ENCODE measurements at places on chromosomes 5 and 9.
A peak's percentile ranks its signal among the peaks of the same experiment; 100 is the strongest.

DNA sequence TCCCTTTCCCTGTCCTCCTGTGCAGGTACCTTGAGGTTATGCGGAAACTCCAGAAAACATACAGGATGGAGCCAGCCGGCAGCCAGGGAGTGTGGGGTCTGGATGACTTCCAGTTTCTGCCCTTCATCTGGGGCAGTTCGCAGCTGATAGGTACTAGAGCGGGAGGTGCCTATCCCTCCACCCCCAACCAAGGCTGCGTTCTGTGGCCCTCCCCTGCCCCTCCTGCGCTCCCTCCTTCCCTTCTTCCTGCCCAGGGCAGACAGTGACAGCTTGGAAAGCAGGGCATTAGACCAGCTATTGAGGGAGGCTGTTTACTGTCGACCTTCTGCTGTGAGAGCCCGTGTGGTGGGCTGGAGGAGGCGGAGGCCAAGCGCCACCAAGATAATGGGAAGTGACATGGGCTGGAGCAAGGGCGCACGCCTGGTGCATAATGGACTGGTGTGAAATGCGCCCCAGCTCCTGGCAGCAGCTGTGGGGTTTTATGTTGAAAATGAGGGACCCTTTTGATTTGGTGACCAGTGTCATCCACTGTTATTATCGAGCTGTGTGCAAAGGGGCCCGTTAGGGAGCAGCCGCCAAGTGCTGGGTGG is 25.3 kb downstream of the PTPA start:
- no peak for DNase-seq

DNA sequence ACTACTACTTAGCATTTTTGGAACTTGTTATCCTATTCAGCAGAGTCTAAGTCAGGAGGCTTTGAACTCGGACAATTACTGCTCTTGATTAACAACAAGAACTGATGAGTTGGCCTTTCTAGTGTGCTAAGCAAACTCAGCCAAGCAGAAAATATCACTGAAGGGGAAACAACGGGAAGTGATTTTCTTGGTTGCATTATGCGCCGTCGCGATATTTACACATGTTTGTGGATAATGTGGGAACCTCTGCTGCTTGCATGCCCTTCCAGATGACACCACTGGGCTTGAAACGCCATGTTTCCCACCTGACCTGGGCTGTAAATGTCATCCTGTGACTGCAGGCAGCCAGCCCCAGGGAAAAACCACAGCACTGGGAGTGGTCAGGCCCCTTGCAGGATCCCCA is 205.5 kb downstream of the PAX5 start:
- DNase-seq = no peak

DNA sequence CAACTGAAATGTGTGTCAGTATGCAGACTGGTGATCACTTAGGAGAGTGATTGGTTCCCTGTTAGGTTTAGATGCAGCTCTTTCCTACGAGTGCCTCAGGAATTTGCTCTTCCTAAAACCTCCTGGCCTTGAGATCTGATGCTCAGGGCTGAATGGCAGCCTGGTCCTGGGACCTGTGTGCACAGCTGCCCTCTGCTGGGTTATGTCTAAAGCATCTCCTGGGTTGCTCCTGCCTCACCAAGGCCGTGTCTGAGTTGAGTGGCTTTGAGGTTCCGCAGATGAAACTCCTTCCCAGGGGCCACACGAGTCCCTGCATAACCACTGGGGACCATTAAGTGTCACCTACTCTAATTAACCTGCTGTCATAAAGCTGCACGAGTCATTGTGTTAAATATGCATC is 59.5 kb downstream of the MVB12B start:
- DNase-seq = peak; percentile 36

DNA sequence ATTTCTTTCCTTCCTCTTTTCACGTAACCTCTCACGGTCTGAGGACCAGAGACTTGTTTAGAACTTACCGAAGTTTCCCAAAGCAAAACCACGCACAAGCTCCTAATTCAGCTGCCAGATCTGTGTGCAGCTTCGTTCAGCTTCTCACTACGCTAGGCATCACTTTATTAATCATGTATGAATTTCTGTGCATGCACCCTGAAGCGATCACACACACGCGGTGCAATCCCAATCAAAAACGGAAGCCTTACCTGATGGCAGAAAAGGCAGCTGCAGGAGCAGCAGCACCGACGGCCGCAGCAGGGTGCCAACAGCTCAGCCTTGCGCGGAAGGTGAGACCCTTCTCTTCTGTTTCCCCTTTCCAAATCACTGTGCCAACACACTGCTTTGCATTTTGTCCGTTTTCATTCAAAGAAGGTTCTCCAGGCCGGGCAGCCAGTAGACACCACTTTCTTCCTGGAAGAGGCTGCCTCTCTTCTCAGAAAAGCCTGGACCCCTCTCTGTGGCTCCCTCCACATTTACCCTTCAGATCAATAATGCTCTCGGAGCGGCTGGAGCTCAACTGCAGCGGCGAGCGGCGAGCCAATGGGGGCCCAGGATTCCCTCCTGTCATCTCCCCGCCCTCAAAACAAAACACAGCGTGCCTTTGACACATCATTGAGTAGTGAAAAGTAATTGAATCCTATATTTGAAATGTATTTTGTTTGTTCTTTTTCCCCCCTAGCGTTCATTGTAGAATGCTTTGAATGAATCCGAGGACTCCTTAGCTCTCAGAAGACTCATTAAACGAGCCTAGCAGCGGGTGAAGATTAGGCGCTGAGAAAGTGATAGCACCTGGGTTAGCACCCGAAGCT is at the start of gene CDH12:
Gene CDH12, minus strand, starts transcription at position 538 of the 854 bp plus-strand sequence.
- DNase-seq = peak; percentile 81

DNA sequence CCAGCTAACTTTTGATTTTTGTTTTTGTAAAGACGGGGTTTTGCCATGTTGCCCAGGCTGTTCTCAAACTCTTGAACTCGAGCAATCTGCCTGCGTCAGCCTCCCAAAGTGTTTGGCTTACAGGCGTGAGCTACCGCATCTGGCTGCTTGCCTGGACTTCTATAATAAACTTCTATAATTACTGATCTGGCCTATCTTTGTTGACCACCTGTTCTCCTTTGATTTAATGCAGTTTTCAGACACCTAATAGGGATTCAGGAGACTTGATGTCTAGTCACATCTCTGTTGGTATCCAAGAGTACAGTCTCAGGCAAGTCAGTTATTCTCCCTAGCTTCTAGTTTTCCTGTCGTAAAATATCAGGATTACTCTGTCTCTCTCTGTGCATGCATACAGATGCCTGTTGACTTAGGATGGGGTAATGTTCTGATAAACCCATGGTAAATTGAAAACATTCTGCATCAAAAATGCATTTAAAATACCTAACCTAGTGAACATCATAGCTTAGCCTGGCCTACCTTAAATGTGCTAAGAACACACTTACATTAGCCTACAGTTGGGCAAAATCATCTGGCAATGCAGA is 51.5 kb upstream of the NR3C1 start:
- DNase-seq = no peak

DNA sequence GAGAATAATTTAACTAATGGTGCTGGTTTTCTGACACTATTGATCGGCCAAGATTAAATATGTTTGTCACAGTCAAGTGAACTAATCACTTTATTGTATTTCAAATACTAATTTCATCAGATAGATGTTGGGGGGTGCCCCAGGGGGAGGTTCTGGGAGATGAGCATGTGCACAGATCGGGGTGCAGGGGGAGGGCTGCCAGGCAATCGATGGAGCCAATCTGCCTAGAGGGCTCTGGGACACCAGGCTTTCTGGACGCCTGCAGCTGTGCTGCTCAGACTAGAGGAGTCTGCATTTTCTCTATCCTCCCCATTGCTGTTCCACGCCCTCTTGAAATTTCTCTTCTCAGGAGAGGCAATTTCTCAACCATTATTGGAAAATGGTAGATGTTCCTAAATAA is 100.0 kb upstream of the ALDH1B1 start:
- no peak for DNase-seq

GRCh38 chr5:68456756-68457217 is 241.2 kb downstream of the PIK3R1 start:
- no peak for DNase-seq

DNA sequence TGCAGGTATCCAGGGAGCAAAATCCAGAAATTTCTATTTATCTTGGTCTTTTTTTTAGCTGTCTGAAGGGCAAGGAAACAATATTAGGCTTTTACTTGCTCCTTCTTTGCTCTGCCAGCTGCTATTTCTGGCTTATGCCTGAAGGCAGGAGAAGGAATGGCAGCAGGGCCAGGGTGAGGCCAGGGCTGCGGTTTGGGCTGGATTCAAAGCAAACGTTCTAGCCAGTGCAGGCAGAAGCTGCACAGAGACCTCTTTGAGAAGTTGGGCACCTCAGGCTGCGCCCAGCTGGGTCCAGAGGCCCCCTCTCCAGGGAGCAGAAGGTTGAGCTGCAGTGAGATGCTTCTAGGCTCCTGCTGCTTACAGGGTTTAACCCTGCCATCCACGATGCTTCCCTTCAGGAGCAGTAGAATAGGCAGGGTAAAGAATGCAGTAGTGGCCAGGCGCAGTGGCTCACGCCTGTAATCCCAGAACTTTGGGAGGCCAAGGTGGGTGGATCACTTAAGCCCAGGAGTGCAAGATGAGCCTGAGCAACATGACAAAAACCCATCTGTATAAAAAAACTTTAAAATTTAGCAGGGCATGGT is 201.2 kb downstream of the ADCY2 start:
- DNase-seq = no peak

- DNase-seq = no peak
Measured at GRCh38 chr5:2848619-2849018, 97.1 kb upstream of the IRX2 start.

GRCh38 chr5:154782326-154782725 is 27.1 kb downstream of the LARP1 start:
- no peak for DNase-seq

GRCh38 chr5:37724395-37725125 is 115.3 kb downstream of the GDNF start:
- no peak for DNase-seq

- peak; percentile 46 for DNase-seq
Measured at GRCh38 chr5:141742866-141743851, 61.1 kb upstream of the ARAP3 start.

DNA sequence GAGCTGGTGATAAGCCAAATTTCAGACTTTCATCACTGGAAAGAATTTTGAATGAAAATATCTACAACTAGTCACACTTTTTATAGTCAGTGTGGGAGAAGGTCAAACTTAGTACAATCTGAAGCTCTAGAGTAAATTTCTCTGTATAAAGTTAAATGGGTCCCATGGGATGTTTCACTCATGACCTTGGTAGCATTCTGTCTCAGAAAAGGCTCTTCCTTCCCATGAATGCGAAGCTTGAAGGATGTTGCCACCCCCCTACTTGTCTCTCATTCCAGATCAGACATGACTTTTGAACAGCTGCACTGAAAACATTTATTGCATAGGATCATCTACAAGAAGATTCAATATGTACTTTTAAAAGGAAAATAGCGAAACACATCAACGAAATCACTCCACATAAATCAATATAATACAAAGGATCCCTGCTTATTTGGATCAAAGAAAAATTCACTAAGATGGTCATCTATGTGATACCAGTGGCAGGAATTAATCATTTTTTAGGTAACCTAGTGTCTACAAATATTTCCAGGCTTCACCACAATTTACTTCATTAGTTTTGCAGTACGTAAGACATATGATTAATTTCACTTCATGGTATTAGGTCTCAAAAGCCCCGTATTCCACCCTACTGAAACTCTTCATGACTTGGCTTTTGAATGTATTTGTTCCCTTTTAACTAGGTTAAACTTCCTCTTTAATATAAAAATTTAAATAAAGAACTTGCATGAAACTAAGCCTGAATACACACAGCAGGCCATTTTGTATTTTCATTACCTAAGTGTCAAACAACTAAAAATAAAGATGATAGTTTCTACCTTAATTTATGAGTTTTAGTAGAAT is 4.4 kb downstream of the ST8SIA4 start:
- no peak for DNase-seq
